ENCODE measurements at places on chromosomes 6 and 20.

GRCh38 chr6:147954938-147955337, 387.7 kb upstream of the SASH1 start:
- no peak for DNase-seq

DNA sequence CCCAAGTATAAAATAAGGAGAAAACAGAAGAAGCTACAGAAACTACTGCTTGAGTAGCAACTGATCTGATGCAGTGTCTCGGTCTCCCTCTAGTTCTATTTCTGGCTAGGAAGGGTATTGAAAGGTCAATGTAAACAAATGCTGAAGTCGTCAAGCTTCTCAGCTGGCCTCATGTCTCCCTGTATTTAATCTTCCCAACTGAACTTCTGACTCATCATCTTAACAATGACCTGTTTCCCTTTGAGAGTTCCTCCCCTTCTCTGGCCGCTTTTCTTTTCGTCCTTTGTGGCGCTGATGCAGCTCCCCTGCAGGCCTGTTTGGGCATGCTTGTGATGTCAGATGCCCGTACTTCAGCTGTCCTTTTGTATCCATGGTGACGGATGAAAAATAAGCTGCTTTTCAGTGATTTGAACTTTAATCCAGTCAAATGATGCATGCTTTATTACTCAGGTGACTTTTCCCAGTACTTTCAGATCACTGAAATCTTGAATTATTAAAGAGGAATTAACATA, 7.8 kb upstream of the LCA5 start:
- peak; percentile 84 for DNase-seq

DNA sequence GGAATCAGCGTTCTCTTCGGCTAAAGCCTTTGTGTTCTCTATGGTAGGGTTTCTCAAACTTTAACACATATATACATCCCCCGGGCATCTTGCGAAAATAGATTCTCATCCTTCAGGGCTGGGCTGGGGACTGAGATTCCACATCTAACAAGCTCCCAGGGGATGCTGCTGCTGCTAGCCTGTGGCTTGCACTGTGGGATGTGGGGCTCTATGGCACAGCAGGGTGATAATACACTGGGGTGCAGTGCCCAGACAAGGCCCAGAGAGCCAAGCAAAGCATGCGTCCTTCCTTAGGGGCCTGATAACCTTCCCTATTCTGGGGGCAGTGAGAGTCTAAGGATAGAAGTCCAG, 102.0 kb downstream of the LAMP5 start:
- DNase-seq: no peak

DNA sequence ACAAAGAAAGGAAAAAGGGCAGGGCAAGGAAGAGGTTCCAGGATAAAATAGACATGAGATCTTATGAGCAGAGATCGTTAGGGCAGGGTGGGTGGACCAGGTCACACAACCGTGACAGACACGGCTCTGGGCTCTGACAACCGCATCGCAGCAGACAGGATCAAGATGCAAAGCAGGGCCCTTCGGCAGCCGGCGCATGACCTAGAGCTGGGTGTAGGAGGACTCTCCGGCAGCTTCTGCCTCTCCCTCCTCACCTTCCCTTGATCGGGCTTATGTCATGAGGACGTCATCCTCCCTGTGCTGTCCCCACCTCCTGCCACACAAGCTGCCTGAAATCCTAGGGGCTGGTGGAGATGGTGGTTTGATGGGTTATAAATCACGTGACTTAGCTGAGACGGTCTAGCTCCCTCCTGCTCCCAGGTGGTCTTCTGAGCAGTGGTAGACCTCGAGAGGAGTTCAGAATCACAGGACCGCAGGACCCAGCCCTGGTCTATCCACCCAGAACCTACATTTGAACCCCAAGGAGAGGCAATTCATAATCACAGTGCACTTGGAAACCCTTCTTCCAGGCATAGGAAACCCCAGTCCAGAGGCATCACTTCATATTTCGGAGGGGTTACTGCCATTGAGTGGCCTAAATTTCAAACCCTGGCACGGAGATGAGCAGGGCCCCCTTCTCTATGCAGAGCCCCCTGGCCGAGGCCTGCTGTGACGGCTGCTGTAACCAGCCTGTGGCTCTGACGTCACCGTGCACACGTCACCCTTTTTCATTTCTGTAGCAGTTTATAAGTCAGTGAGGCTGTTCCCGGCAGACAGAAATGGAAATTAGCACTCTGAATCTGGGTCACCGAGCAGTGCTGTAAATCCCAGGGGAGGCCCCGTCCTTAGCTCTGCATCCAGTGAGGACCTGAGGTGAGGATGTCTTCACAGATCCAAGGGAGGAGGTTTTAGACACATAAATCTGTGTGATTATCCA, 8.7 kb upstream of the CCR6 start:
- DNase-seq: no peak

GRCh38 chr6:71288228-71289038, at the start of gene OGFRL1:
Gene OGFRL1 (plus strand): TSS chr6:71288811. CDS start chr6:71288937, 126 bp downstream.
- DNase-seq: no peak
